ENCODE measurements at places on chromosomes 13 and 19. TPM values are rescaled to one million over a fixed set of nuclear protein-coding genes. Genes with fewer than 3 reads are reported as not detected.

SERPINE3 gene
- 0.20 TPM for polyA plus RNA-seq

S1PR2 gene
- polyA plus RNA-seq = 11.1 TPM

SAMD4B gene
- 106 TPM for polyA plus RNA-seq

FXYD3 gene
- polyA plus RNA-seq = 28.6 TPM

DLEU7 gene
- polyA plus RNA-seq = 1.2 TPM

DPF1 gene
- 2.1 TPM for polyA plus RNA-seq

CEACAM3 gene
- not detected for polyA plus RNA-seq

ZNF700 gene
- 15.0 TPM for polyA plus RNA-seq

RAB3A gene
- 5.7 TPM for polyA plus RNA-seq

ZNF439 gene
- 17.3 TPM for polyA plus RNA-seq

KLK4 gene
- not detected for polyA plus RNA-seq

ADGRE1 gene
- 0.10 TPM for polyA plus RNA-seq

PIN1 gene
- polyA plus RNA-seq = 58.3 TPM

CEACAM16 gene
- not detected for polyA plus RNA-seq

SNRPA gene
- polyA plus RNA-seq = 126 TPM

TMPRSS9 gene
- polyA plus RNA-seq = 0.13 TPM

KIR2DL1 gene
- polyA plus RNA-seq = not detected
